SJCRH30 (cell line): ENCODE measurements at places on chromosomes 7 and 10. TPM values are rescaled to one million over a fixed set of nuclear protein-coding genes. Genes with fewer than 3 reads are reported as not detected.
A peak's percentile ranks its signal among the peaks of the same experiment; 100 is the strongest.

DNA sequence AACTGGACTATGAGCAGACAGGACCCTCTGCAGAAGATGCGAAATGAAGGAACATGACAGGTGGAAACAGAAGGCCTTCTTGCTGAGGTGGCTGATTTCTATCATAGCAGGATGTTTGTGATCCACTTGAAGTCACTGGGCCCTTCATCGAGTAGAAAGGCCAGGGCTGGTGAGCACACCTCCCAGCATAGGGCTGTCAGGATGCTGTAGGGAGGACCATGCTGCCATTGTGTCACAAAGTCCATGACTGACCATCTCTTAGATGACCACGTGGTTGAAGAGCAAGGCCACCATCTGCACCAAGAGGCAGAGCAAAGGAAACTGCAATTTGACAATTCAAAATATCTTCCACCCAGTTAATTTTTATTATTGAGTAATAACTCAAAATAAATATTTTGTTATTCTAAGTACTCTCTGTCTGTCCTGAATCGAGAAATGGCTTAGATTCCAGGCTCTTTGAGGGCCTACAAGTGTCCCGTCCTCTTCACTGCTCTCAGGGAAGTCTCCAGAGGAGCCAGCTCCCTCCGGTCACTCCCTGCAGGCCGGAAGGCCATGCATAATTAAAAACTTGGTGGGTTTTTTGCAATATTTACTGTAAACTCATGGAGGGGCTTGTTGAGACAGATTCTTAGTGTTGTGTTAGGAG lies 249.3 kb upstream of the ZMIZ1 start:
- H3K27ac ChIP-seq, result no peak overlapping the region
- no peaks in the 10 kb centered on the region for H3K27me3 ChIP-seq
- no peaks in the 10 kb centered on the region for H3K4me1 ChIP-seq
- H3K36me3 ChIP-seq, result no peaks in the 10 kb centered on the region

GRCh38 chr10:79179164-79179956 lies 110.6 kb downstream of the ZMIZ1 start:
- no peaks in the 10 kb centered on the region; the same call in 1 of the 2 replicates for H3K36me3 ChIP-seq
- peaks cover 95% of the 10 kb centered on the region for H3K4me1 ChIP-seq
- H3K27me3 ChIP-seq, result no peaks in the 10 kb centered on the region
- H3K27ac ChIP-seq, result peak overlapping the region; percentile 58
- no peak overlapping the region for H3K4me3 ChIP-seq
- no peak for DNase-seq

DNA sequence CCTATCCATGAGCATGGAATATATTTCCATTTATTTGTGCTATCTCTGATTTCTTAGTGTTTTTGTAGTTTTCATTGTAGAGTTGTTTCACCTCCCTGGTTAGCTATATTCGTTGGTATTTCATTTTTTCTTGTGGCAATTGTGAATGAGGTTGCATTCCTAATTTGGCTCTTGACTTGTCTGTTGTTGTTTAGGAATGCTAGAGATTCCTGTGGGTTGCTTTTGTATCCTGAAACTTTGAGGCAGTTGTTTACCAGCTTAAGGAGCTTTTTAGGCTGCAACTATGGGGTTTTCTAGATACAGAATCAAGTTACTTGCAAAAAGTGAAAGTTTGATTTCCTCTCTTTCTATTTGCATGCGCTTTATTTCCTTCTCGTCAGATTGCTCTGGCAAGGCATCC lies 304.7 kb upstream of the GRM3 start:
- DNase-seq, result no peak
- H3K27ac ChIP-seq, result no peak overlapping the region
- no peaks in the 10 kb centered on the region for H3K4me1 ChIP-seq

- no peak for DNase-seq
- H3K27ac ChIP-seq, result no peak overlapping the region
- peaks cover 44% of the 10 kb centered on the region for H3K4me1 ChIP-seq
Observed at GRCh38 chr10:36182179-36182566, 540.1 kb upstream of the FZD8 start.

TMEM270 gene
- total RNA-seq, result not detected in 2 replicates
